ENCODE measurements at places on chromosomes 5 and 9. TPM values are rescaled to one million over a fixed set of nuclear protein-coding genes. Genes with fewer than 3 reads are reported as not detected.

- DNase-seq: no peak
Measured at GRCh38 chr5:67289763-67290521, 93.3 kb upstream of the CD180 start.

- no peak for DNase-seq
Measured at GRCh38 chr9:120608421-120608820, 28.5 kb upstream of the CDK5RAP2 start.

DNA sequence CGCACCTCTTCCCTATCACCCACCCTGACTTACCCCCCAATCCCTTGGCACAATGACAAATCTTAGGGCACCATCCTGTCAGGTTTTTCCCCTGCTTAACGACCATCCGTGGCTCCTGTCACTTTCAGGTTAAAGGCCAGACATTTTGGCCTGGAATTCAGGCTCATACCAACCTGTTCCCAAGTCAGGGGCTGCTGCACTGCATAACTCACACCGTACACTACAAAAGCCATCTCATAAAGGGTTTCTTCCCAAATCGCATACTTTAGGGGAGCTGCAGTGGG, 7.5 kb upstream of the AKNA start:
- DNase-seq: no peak

- DNase-seq: no peak
Measured at GRCh38 chr9:127086771-127087170, 35.7 kb downstream of the ANGPTL2 start.

- no peak for DNase-seq
Measured at GRCh38 chr9:2856400-2856799, 12.5 kb upstream of the PUM3 start.

GRCh38 chr9:72383978-72384709, 19.1 kb upstream of the ZFAND5 start:
- no peak for DNase-seq

GRCh38 chr9:7671847-7672246, 127.7 kb downstream of the DMAC1 start:
- no peak for DNase-seq

GRCh38 chr5:94045839-94046782, 304.7 kb upstream of the POU5F2 start:
- DNase-seq: no peak

The CARTPT gene
- not detected for total RNA-seq

The ANKRD20A1 gene
- total RNA-seq: 3.0 TPM

The FCN1 gene
- total RNA-seq: 0.42 TPM

The PCDHA3 gene
- total RNA-seq: not detected

The RMRP gene
- 12,624 TPM for total RNA-seq

Data from OCI-LY7 (cell line).